ENCODE measurements at places on chromosomes 2 and 18.

DNA sequence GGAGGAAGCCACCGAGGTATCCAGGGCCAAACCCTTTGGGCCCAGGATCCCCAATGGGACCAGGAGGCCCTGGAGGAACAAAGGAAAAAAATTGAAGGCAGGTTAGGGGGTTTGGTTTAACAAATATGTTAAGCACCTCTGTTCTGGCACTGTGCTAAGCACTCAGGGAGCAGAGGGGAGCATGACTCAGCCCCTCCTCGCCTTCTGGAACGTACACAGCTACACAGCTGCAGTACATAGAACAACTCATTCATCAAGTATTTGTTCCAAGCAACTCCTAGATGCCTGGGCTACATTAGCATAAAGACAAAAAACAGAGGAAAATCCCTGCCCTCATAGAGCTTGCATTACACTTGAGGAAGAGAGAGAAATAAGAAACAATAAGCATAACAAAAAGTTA is 153.6 kb downstream of the COL4A4 start:
- DNase-seq = no peak

DNA sequence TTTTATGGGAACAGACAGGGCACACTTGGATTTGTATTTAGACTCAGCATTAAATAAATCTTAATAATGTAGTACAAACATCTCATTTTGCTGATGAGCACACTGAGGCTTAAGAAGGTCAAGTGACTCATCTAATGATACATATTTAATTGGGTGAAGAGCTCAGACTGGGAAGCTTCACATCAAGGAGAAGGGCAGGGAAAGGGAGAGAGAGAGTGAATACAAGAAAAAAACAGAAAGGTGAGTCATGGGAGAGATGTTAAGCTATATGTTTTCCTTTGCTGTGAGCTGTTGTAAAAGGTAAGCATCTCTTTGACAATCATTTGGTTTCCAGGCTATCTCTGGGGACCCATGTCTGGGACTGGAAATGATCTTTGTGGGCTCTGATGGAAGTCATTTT is 277.8 kb downstream of the SETBP1 start:
- no peak for DNase-seq

GRCh38 chr2:171629113-171629512 is 58.2 kb upstream of the DYNC1I2 start:
- no peak for DNase-seq

- DNase-seq = no peak
Observed at GRCh38 chr2:203783496-203784203, 77.2 kb downstream of the CD28 start.

- DNase-seq = no peak
Observed at GRCh38 chr2:10529611-10530010, 81.5 kb upstream of the ODC1 start.

All from activated CD8-positive, alpha-beta T cell treated with anti-CD3 and anti-CD28 coated beads, Interleukin-2, amount 10 ng/mL, durations not matched to agents 7 days and 5 days (primary cell).